MCF 10A (cell line): ENCODE measurements at places on chromosomes 11 and 22. TPM values are rescaled to one million over a fixed set of nuclear protein-coding genes. Genes with fewer than 3 reads are reported as not detected.

- peak; percentile 38 for DNase-seq
Measured at GRCh38 chr11:121870206-121871045, 245.6 kb downstream of the BLID start.

DNA sequence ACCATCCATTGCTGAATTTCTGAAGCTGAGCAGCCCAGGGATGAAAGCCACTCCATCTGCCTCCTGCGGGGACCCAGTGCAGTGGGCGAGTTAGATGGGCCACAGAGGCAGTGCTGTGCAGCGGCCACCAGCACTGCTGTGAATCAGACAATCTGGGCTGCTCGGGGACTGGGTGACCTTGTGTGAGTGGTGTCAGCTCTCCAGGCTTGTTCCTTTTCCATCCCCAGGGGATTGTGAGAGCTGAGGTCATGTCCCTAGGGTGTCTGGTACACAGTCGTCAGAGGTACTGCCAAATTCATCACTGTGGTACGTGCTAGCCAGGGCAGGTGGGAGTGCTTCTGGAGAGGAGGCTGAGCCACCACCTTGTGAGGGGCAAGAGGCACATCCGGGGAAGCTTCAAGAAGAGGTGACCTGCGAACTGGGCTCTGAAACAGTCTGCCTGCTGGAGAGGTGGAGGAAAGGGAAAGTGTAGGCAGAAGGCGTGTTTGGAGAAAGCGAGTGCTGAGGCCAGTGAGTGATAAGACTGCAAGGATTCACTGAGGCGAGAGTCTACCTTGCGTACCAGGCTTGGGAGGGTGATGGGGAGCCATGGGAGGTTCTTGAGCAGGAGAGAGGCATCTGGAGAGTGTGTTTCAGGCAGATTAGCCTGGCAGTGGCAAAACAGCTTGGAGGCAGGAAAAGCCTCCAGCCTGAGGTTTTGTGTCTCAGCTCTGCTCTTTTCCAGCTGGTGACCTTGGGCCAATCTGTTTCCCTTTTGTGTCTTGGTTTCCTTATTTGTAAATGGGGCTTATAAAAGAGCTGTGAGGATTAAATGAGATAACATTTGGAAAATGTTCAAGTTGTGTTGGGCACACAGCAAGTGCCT, 22.7 kb downstream of the CACNA1I start:
- DNase-seq: peak; percentile 18

DNA sequence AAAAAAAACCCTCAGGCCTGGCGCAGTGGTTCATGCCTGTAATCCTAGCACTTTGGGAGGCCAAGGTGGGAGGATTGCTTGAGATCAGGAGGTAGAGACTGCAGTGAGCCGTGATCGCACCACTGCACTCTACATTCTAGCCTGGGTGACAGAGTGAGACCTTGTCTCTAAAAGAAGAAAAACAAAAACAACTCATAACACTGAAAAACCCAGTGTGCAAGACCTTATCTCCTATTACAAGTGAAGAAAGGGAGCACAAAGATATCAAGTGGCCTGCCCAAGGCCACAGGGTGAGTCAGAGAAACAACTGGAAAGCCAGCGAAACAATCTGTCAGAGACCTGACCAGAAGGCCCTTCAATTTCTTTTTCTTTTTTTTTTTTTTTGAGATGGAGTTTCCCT, 2.5 kb downstream of the TXN2 start:
- no peak for DNase-seq

OR4A16 gene
- not detected in 2 replicates for total RNA-seq

- no peak for DNase-seq
Measured at GRCh38 chr22:37633625-37634416, 5.6 kb upstream of the SH3BP1 start.

GRCh38 chr11:2533587-2534133, 88.9 kb downstream of the KCNQ1 start:
- peak; percentile 86 for DNase-seq

DNA sequence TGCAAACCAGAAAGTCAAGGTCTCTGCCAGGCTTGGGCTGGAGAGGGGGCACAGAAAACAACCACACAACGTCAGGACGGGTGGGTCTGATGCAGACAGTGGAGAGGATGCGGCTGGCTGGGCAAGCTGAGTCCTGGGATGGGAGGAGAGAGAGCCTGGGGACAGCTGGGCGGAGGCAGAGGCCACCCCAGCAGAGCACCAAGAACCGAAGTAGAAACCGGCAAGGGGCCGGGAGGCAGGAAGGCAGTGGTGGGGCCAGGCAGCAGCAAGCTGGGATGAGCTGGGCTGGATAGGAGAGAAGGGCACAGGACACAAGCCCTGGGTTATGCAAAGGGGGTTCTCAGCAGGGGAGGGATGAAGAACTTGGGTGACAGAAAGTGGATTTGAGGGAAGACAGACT, 188.2 kb downstream of the SHANK2 start:
- no peak for DNase-seq

GRCh38 chr11:68741463-68741862, 9.9 kb downstream of the TESMIN start:
- no peak for DNase-seq

GRCh38 chr11:61815790-61816735, 740 bp downstream of the FADS1 start:
- DNase-seq: peak; percentile 85

UCP3 gene
- total RNA-seq: 1.5 and 2.5 TPM in 2 replicates

POU2AF2 gene
- total RNA-seq: not detected in 2 replicates

DNA sequence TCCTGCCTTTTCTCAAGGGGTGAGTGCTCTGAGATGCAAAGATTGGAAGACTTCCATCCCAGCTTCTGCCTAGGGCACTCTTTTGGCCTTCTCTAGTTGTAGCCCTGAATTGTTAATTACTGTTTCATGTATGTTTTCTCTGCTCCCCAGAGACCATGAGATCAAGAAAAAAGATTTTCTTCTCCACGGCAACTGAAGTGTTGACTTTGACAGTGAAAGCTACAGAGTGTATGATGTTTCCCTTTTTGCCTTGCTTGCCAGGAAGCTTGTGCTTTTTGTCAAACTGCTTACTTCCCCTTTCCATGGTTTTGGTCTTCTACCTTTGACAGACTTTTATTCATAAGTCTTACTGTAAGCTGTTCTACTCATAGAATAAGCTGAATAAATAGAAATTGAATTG, 23.3 kb upstream of the EIF3D start:
- DNase-seq: no peak

CPT1B gene
- total RNA-seq: 52.2 and 57.3 TPM in 2 replicates

MEI1 gene
- not detected in 2 replicates for total RNA-seq

MS4A4A gene
- total RNA-seq: not detected in 2 replicates

DNA sequence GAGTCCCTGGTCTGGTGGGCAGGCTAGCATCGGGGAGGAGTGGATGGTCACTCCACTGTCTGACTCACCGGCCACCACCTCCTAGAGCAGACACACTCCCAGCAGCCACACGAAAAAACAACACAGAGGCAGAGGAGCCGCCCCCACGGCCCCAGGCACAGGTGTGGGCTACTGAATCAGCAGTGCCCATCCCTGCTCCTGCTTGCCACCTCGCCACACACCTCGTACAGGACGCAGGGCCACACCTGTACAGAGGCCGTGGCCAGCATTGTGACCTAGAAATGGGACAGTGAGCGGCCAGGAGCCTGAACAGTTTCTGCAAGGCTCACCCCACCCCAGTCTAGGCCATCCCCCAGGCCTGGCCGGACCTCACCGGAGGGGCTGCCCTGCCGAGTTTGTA, 14.0 kb downstream of the TRIM29 start:
- no peak for DNase-seq

- DNase-seq: no peak
Measured at GRCh38 chr11:94924612-94925011, 48.7 kb downstream of the CWC15 start.

DNA sequence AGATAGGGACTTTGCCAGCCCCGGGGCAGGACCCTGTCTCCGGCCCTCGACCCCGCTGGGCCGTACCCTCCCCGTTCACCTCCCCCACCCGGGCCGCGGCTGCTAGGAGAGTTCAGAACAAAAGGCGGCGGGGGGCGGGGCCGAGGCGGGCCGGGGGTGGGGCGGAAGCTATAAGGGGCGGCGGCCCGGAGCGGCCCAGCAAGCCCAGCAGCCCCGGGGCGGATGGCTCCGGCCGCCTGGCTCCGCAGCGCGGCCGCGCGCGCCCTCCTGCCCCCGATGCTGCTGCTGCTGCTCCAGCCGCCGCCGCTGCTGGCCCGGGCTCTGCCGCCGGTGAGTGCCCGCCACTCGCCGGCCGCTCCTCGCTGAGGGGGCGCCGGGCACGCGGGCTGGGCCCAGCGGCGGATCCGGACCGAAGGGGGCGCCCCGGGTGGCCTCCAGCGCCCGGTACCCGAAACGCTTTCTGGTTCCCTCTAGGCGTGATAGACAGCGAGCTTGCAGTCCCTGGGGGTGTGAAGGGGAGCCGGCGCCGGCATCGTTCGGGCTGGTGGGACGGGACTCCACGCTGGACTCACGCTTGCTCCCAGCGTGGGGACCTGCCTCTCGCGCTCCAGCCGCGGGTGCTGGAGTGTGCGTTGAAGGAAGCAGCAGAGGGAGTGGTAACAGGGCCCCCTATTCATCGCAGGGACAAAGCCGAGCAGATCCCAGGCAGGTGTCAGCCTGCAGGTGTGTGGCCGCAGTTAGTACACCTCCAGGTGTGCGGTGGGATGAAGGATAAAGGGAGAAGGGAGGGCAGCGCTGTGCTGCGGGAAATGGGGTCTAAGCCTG, at the start of gene MMP11:
Gene MMP11 (plus strand): TSS at position 201 of the 825 bp plus-strand sequence. CDS start 22 bp downstream, at position 223.
- DNase-seq: peak; percentile 27

HMOX1 gene
- 1.9 and 2.5 TPM in 2 replicates for total RNA-seq

- DNase-seq: no peak
Measured at GRCh38 chr11:2808850-2809846, 76.4 kb downstream of the CDKN1C start.

DNA sequence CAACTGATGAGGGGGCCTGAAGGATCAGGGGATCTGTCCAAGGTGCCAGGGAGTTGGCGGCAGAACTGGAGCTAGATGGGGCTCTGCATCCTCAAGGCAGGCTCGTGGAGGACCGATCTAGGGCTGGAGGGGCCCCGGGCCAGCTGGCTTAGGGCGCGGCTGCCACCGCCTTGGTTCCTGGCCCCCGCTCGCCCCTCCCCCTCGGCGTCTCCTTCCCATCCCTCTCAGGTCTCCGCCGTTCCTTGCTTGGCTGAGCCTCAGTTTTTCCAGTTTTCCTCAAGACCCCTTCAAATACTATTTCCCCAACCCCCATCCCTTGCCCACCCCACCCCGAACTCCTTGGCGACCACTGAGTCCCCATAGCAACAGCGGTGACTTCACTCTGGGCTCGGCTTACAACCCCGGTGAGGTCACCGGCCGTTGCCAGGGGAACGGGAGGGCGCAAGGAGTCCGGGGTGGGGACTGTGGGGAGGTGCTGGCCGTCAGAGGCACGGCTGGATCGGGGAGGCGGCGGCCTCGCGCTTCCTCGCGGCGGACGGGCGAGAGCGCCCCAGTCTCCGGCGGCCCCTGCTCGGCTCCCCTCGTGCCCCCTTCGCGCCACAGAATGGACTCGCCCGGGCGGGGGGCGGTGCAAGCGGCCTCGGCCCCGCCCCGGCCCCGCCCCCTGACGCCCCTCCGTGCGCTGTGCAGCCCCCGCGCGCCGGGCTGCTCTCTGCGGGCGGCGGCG, 7.5 kb downstream of the FREY1 start:
- peak; percentile 64 for DNase-seq

MYO7A gene
- 0.26 and 0.27 TPM in 2 replicates for total RNA-seq

DNA sequence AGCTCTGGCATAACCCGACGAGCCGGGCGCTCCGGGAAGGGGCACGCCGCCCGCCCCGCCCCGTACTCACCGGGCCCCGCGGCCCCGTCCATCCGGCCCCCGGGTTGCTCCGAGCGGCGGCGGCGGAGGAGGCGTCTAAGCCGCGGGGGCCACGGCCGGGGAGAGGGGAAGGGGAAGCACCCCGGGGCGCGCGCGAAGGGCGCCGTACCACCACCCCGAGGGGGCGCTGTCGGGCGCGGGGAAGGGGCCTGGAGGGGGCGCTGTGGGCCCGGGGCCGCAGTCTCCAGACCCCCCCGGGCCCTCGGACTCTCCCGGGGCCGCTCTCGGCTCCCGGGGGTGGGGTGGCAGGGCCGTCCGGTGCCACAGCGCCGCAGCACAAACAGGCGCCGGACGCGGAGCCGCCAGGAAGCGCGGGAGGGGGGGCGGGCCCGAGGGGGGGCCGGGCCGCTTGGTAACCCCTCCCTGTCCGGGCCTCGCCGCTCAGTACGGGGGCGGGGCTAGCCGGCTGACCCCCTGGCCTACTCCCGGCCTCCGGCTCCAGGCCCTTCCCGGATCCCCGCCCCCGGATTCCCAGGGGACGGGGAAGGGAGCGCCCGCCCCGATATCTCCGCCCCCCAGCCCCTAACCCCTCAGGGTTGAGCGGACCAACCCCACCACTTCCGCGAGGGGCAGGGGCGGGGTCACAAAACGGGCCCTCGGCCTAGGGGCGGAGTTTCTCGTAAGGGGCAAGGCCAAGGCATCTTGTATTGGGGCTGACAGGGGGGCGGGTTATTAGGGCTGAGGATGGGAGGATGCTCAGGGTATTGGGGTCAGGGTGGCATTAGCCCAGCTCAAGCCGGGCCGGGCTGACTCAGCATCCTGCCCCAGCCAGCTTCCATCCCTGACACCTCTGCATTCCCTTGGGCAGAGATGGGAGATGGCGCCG, at the start of the genes EML3 and ROM1:
Gene EML3 (minus strand): TSS at position 410 of the 925 bp plus-strand sequence. CDS start 318 bp downstream, at position 92.
Gene ROM1 (plus strand): TSS at position 892 of the 925 bp plus-strand sequence. CDS start 25 bp downstream, at position 917.
- peak; percentile 89 for DNase-seq

DNA sequence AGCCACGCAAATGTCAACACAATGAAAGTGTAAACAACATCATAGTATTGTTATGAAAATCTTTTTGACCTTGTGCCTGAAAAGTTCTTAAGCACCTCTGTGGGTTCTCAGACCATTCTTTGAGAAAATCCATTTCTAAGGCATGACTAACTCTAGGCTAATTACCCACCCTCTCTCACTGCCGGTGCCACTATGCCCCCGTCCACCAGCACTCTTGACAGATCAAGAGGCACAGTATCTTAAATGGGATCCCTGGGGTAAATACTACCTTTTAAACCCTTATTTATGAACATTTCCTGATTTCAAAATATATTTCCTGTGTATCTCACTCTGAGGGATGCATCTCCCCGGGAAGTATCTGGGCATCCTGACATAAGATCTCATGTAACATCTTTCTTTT, 607.5 kb downstream of the METTL15 start:
- no peak for DNase-seq

GRCh38 chr11:26025676-26026075, 306.3 kb upstream of the ANO3 start:
- DNase-seq: no peak

DNA sequence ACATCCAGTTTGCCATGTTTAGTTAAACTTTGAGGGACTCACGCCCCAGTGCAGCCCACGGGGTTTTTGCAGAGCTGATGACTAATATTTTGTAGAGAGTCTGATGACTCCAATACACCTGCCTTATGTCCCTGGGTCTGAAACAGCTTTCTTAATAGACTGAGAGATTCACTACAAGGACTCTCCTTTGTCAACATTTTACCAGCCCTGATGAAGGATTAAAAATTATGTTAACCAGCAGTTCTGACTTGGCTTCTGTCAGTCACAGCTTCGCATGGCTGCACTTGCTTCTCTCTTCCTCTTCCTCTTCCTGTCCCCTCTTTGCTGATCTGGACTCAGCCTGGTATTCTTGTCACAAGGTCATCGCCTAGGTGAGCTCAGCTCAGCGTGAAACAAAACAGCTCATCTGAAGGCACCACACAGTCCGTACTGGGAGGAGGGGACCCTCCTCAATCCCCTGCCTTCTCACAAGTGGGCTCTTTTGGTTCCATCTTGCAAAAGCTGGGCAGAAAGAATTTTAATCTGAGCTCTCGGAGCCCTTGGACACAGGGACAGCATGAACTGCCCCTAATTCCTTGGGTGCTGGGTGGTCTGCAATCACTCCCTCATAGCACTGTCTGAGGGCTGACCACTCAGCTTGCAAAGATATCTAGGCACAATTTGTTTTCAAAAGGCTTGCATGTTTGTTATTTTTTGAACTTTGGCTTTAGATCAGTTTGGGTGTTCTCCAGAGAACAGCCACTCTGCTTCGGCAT, 38.1 kb upstream of the POU2AF1 start:
- no peak for DNase-seq

GRCh38 chr11:112631333-112631732, 329.9 kb upstream of the NCAM1 start:
- DNase-seq: no peak
